ENCODE measurements at places on chromosomes 5 and 9. TPM values are rescaled to one million over a fixed set of nuclear protein-coding genes. Genes with fewer than 3 reads are reported as not detected.

ORM1 gene
- not detected for total RNA-seq

DNA sequence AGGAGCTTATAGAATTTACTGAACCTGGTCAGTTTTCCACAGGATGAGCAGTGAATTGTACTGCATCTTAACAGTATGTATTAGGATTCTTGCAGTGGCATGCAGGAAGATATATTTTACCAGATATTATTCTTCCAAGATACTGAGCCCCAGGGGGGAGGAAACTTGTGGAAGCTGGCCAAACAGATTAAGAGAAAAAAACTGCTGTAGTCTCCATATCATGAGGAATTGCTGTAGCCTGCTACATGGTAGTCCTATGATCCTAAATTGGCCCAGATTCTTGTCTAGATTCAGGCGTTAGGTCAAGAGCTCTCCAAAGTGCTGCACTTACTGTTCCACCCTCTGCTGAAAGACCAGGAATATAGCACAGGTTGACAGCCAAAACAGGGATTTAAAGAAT, 275.5 kb upstream of the TAS2R1 start:
- DNase-seq: no peak

GRCh38 chr9:109705515-109705914, 74.5 kb upstream of the PALM2AKAP2 start:
- DNase-seq: no peak

DNA sequence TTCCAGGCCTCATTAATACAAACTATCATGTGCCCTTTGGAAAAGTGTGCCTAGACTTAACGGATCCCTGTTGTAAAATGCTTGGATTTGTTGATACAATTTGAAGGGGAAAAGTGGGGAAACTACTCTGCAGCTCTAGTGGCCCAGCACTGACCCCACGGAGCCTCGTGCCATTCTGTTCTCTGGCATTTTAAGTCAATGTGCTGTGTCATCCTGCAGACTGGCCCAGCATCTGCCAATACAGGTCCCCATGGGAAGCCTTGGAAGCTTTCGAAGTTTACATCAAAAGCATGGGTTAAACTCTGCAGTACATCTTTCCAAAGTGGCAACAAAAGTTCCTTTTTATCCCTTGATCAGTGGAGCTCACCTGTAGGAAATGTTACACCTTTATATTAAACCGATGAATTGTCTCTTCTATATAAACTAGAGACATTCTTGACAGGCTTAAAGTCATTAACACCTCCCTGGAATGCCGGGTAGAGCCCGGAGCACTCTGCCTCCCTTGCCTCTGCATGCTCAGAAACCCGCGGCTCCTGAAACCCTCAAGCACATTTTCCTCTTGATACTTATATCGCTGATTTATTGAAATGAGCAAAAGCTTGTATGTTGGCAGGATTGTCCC, 596.0 kb upstream of the ADAMTS16 start:
- DNase-seq: no peak

DNA sequence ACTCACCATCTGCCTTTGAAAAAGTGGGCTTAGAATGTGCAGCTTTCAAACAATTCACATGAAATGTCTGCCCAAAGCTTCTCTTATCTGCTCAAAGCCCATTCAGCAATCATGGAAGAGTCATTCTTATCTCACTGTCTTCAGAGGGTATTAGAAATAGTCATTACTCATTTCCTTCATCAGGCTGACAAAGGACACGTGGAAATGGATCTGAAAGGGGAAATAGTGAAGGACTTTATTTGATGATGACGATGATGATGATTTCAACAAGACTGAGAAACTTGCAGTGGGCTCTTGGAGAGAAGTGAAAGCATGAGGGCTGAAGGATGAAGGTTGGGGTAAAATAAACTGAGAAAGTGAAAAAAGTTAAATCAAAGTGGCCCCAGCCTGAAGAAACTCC, 194.3 kb downstream of the SMARCA2 start:
- DNase-seq: no peak

- DNase-seq: peak; percentile 92
These were observed 809 bp downstream of the HNRNPAB start for GRCh38 chr5:178204935-178205748.

Measured in transverse colon (tissue), 4 donors.